ENCODE measurements at places on chromosomes 16 and 17.

- DNase-seq: no peak
These were observed 18.5 kb downstream of the CCDC42 start for GRCh38 chr17:8725881-8726876.

DNA sequence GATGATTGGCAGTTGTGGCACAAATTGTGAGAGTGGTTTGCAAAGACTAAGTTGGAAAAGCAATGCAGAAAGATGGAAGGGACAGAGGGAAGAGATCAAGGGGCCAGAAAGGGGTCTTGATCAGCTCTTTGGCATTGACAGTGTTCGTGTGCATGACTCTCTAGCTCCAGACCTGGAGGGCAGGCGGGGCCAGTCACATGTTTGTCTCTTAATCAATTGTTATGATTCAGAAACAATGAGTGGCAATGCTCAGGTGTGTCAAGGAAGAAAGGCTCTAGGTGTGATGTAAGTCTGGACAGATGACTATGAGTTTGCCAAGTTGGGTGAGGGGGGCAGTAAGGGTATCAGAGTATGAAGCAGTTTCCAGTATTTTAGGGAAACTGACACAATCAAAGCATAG, 32.1 kb downstream of the WSB1 start:
- DNase-seq: no peak

- no peak for DNase-seq
These were observed 4.6 kb downstream of the METTL9 start for GRCh38 chr16:21603928-21604327.

DNA sequence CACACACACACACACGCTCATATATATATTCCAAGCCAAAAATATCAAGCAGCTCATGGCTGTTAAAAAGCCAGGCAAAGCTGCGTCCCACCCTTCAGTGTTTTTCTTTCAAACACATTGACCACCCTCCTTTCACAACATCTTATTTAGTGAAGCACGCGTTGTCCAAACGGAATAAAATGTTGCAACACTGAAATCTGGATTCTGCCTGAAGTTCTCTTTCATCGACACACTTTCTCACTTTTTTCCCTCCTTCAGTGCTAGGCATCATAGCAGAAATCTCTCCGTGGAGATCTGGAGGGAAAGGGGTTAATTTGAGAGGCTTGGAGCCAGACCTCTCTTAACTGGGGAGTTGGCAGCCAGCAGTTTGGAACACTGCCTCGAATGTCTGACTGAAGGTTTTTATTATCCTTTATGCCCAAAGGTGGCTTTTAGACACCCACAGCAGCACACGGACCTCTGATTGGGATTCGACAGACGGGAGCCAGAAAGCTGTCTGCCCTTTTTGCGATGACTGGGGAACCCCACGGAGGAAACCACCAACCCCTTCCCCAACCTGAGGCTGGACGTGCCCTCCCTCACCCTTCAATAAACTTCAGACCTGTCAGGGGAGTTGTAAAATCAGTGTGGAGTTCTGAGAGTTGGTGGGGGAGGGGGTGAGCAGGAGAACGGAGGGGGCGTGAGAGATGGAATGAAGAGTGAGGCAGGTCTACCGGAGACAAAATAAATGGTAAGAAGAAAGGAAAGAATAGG, 833.6 kb upstream of the SOX9 start:
- DNase-seq: no peak

DNA sequence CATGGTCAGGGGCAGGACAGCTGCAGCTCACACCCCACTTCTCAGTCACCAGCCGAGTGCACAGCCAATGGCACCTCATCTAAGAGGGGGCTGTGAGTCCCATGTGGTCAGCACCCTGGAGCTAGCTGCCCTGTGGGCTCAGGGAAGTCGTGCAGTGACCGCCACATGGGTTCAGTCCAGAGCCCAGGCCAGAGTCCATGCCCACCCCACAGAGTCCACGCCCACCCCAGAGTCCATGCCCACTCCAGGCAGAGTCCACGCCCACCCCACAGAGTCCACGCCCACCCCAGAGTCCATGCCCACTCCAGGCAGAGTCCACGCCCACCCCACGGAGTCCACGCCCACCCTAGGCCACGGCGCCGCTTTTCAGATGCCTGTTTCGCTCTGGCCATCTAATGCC, 24.1 kb downstream of the SLC7A5 start:
- no peak for DNase-seq

- peak; percentile 25 for DNase-seq
These were observed at the start of gene SPNS3 for GRCh38 chr17:4433515-4434031. Gene SPNS3, plus strand, starts transcription at chr17:4433940. Its CDS starts 28 bp downstream, at chr17:4433968.

- DNase-seq: no peak
These were observed 155.3 kb downstream of the PITPNC1 start for GRCh38 chr17:67532326-67532871.

DNA sequence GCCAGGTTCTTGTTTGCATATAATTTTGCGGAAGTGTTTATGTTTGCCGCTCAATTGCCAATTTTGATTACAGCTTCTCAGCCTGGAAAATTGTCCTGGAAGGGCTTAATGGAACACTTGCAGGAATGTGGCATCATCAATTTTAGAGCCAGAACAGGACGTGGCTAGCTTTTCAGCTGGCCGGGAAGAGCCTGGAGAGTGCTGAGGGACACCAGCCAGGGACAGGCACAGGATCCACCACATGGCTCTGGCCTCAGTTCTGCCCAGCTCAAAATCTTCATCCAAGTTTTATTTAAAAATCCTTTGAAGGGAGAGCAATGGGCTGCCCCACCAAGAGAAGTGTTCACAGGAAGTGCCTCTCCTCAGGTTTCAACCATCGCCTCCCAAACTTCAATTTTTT, 287.2 kb upstream of the HSBP1 start:
- no peak for DNase-seq

- DNase-seq: peak; percentile 13
These were observed 24.5 kb downstream of the STXBP4 start for GRCh38 chr17:54992797-54993639.

DNA sequence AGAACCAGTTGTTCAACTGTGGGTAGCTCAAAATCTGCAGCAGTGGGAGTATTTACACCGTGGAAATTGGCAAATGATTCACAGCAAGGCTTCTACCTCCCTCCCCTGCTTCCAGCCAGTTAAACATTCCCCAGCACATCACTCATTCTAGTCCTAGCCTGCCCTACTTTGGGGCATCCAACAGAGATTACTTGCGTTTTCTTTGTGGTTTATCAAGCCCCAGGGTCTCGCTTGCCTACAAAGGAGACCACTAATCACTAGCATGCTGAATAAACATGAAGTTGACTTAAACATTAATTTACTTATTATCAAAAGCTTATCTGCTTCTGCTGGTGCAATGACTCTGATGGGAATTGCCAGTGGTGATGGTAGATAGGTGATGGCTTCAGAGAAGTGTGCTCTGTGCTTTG, 94.5 kb downstream of the MARF1 start:
- DNase-seq: no peak

- DNase-seq: no peak
These were observed 99.8 kb upstream of the CDH5 start for GRCh38 chr16:66266436-66267291.

DNA sequence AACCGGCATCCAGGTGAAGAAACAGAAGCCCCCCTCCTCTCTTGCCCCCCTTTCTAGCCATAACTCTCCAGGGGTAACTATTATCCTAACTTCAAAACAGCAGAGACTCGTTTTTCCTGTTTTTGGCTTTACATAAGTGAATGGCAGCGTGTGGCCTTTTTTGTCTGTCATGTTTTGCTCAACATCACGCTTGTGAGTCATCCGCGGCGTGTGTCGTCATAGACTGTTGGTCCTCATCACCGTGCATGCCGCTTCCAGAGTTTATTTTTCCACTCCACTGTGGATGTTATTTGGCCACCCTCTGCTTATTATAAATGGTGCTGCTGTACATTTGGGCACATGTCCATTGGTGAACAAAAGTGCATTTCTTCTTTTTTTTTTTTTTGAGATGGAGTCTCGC, 52.6 kb downstream of the ERN1 start:
- DNase-seq: no peak

Measured in naive thymus-derived CD4-positive, alpha-beta T cell (primary cell).